Liver (tissue), 10 donors: ENCODE measurements at places on chromosomes 2 and 18. TPM values are rescaled to one million over a fixed set of nuclear protein-coding genes. Genes with fewer than 3 reads are reported as not detected.

Gene POTEC
- not detected for polyA plus RNA-seq

Gene KCNJ3
- 0.47 TPM for polyA plus RNA-seq

Gene DCDC2C
- polyA plus RNA-seq: not detected

Gene DHRS9
- polyA plus RNA-seq: 0.60 TPM

Gene PLGLB1
- 90.8 TPM for polyA plus RNA-seq

Gene MAP3K19
- not detected for polyA plus RNA-seq

Gene PIKFYVE
- 3.5 TPM for polyA plus RNA-seq

Gene KLHL30
- 0.05 TPM for polyA plus RNA-seq

Gene RBM43
- 1.8 TPM for polyA plus RNA-seq

Gene MATN3
- polyA plus RNA-seq: not detected
